GM23248 (cell line): ENCODE measurements at places on chromosomes 11 and 22. TPM values are rescaled to one million over a fixed set of nuclear protein-coding genes. Genes with fewer than 3 reads are reported as not detected.

- DNase-seq = no peak
- H3K36me3 ChIP-seq = no peaks in the 10 kb centered on the region
- no peaks in the 10 kb centered on the region for H3K4me1 ChIP-seq
- H3K27ac ChIP-seq = no peak overlapping the region
- no peak overlapping the region for H3K4me3 ChIP-seq
These were observed 15.8 kb upstream of the OR51T1 start for GRCh38 chr11:4865855-4866254.

DNA sequence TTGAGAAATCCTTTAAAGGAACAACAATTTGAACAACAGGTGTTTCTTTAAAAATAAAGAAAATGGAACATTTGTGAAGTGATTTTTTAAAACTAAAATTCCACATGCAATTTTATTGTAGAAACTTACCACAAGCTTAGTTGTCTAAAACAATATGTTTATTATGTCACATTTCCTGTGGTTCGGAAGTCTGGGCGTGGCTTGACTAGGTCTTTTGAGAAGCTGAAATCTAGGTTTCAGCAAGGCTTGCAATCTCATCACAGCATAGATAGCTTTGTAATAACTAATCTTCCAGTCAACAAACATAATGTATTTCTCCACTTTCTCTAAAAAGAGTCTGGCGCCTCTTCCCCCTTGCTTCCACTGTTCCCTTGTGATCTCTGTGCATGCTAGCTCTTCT is 27.0 kb downstream of the MS4A6A start:
- H3K4me3 ChIP-seq = no peak overlapping the region
- no peaks in the 10 kb centered on the region for H3K27me3 ChIP-seq
- H3K36me3 ChIP-seq = no peaks in the 10 kb centered on the region
- no peaks in the 10 kb centered on the region for H3K4me1 ChIP-seq
- DNase-seq = no peak

DNA sequence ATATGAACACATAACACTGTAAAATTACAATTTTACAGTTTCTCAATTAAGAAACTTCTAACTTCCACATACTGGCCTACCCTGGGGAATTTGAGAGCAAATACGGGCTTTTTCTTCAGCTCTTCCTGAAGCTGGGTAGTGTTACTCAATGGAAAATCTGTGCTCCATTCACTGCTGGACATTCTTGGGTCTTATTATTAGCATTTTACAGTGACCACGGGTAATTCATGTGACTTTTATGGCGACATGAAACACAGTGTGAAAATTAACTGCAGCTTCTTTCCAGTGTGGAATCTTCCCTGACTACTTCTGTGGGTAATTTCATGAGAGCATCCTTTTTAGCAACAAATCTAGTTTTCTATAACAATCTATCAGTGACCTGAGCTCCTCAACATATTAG is 423.7 kb upstream of the ANO5 start:
- H3K27ac ChIP-seq = no peak overlapping the region
- H3K36me3 ChIP-seq = no peaks in the 10 kb centered on the region
- no peaks in the 10 kb centered on the region for H3K27me3 ChIP-seq
- no peaks in the 10 kb centered on the region for H3K4me1 ChIP-seq

GRCh38 chr11:60235321-60235720 is 7.6 kb downstream of the MS4A4E start:
- H3K27me3 ChIP-seq = no peaks in the 10 kb centered on the region
- H3K4me1 ChIP-seq = no peaks in the 10 kb centered on the region
- no peaks in the 10 kb centered on the region for H3K36me3 ChIP-seq
- H3K4me3 ChIP-seq = no peak overlapping the region
- H3K27ac ChIP-seq = no peak overlapping the region

GRCh38 chr11:103806130-103806895 is 230.1 kb upstream of the DDI1 start:
- DNase-seq = peak; percentile 83
- peaks cover 35% of the 10 kb centered on the region for H3K4me1 ChIP-seq
- no peaks in the 10 kb centered on the region for H3K36me3 ChIP-seq
- peak overlapping the region; percentile 34; the same call in 1 of the 2 replicates for H3K4me3 ChIP-seq
- H3K27me3 ChIP-seq = no peaks in the 10 kb centered on the region

DNA sequence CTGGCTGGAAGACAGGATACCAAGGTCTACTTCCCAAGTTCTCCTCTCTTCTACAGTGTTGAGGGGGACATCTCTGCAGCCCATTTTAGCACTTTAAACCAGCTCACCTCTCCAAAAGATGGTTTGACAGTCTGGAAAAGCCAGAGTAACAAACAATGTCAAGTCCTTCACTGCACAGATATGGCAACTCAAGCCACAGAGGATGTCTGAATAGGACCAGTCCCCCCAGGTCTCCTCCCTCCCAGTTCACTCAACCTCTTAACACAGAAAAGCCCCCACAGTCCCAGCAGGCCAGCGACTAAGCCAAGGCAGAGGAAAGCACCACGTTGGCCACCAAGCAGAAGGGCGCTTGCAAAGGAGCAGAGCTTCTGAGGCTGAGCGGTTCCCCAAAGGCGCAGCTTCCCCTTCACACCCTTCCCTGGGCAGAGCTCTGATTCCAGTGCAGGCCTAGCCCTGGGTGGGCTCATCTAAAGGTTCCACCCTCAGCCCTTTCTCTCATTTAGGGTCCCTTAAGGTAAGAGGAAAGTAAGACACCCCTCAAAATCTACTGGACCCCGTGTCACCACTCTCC is 62.7 kb downstream of the PAK1 start:
- DNase-seq = peak; percentile 65
- no peaks in the 10 kb centered on the region for H3K36me3 ChIP-seq

- H3K27me3 ChIP-seq = no peaks in the 10 kb centered on the region
- H3K4me1 ChIP-seq = peaks cover 39% of the 10 kb centered on the region
- H3K4me3 ChIP-seq = no peak overlapping the region
- DNase-seq = peak; percentile 83
- no peak overlapping the region for H3K27ac ChIP-seq
These were observed 965 bp downstream of the OR9Q1 start for GRCh38 chr11:58024601-58025091.

GRCh38 chr11:13354335-13354734 is 76.7 kb downstream of the BMAL1 start:
- no peaks in the 10 kb centered on the region for H3K27me3 ChIP-seq
- DNase-seq = peak; percentile 30
- H3K36me3 ChIP-seq = peaks cover 13% of the 10 kb centered on the region; the same call in 1 of the 2 replicates

- 0 out of 2 replicates have a peak, but pooled peaks cover 3% of the 10 kb centered on the region for H3K4me1 ChIP-seq
- no peaks in the 10 kb centered on the region for H3K27me3 ChIP-seq
- no peaks in the 10 kb centered on the region for H3K36me3 ChIP-seq
- H3K27ac ChIP-seq = no peak overlapping the region
- peak; percentile 2 for DNase-seq
- H3K4me3 ChIP-seq = no peak overlapping the region
These were observed 670.2 kb downstream of the OPCML start for GRCh38 chr11:132862137-132862536.

GRCh38 chr22:20764471-20764720 is 9.5 kb upstream of the SERPIND1 start:
- H3K4me3 ChIP-seq = no peak overlapping the region
- H3K27ac ChIP-seq = no peak overlapping the region
- H3K4me1 ChIP-seq = peaks cover 9% of the 10 kb centered on the region
- no peak for DNase-seq
- no peaks in the 10 kb centered on the region for H3K27me3 ChIP-seq

DNA sequence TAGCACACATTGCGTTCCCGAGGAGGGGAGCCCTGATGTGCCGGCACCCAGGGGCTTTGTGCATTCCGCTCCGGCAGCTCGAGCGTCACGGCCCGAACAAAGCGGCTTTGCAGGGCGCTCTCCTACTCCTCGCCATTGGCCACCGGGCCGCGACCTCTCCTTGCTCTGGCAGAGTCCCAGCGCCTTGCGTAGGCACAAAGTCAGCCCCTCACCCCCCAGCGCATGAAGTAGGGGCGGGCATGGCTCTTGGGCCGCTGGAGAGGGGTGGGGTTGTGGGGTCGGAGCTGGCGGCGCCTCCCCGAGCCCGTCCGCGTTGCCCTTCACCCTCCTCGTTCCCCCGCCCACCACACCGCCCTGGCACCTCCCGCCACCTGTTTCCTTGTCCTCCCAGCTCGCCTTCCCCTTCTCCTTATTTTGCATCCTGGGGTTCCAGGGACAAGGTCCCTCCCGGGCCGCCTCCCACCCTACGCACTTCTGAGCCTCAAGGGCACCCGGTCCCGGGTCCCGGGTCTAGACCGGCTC is 753 bp upstream of the PPARA start:
- no peak overlapping the region for H3K27ac ChIP-seq
- H3K27me3 ChIP-seq = no peaks in the 10 kb centered on the region
- peaks cover 4% of the 10 kb centered on the region; the same call in 1 of the 2 replicates for H3K36me3 ChIP-seq
- peak; percentile 54 for DNase-seq
- H3K4me1 ChIP-seq = peaks cover 6% of the 10 kb centered on the region

DNA sequence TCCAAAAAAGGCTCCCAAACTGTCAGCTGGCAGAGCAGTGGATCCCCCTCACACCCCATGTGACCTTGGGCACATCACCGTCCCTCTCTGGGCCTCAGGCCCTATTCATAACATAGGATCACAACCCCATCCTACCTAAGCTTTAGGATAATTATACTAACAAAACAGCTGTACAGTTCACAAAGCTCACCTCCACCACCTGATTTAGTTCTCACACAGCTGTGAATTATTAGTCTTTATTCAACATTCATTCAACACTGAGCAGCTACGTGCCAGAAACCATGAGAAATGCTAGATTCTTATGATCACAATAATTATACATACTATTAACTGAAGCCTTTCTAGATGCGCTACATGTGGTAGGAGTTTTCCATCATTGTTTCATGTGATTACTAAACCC is 9.5 kb downstream of the WNT11 start:
- no peaks in the 10 kb centered on the region for H3K27me3 ChIP-seq
- DNase-seq = no peak
- H3K36me3 ChIP-seq = no peaks in the 10 kb centered on the region
- H3K4me1 ChIP-seq = no peaks in the 10 kb centered on the region

- H3K4me1 ChIP-seq = peaks cover 7% of the 10 kb centered on the region
- no peaks in the 10 kb centered on the region for H3K27me3 ChIP-seq
- H3K36me3 ChIP-seq = peaks cover 28% of the 10 kb centered on the region
- no peak overlapping the region for H3K27ac ChIP-seq
- no peak overlapping the region for H3K4me3 ChIP-seq
- DNase-seq = no peak
These were observed 31.3 kb downstream of the PHLDB1 start for GRCh38 chr11:118638726-118639125.

DNA sequence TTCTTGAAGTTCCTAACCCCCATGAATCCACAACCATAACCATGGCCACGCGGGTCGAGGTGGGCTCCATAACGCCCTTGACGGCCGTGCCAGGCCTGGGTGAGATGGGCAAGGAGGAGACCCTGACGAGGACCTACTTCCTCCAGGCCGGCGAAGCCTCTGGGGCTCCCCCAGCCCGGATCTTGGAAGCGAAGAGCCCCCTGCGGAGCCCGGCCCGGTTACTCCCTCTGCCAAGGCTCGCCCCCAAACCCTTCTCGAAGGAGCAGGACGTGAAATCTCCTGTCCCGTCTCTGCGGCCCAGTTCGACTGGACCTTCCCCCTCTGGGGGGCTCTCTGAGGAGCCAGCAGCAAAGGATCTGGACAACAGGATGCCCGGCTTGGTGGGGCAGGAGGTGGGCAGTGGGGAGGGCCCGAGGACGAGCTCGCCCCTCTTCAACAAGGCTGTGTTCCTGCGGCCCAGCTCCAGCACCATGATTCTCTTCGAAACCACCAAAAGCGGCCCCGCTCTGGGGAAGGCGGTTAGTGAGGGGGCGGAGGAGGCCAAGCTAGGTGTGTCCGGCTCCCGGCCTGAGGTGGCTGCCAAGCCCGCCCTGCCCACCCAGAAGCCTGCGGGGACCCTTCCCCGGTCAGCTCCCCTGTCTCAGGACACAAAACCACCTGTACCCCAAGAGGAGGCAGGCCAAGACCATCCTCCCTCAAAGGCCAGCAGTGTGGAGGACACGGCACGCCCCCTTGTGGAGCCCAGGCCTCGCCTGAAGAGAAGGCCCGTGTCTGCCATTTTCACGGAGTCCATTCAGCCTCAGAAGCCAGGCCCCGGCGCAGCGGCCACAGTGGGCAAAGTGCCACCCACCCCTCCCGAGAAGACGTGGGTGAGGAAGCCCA is 75.7 kb downstream of the KIAA1671 start:
- H3K36me3 ChIP-seq = no peaks in the 10 kb centered on the region
- no peak overlapping the region for H3K4me3 ChIP-seq
- H3K27ac ChIP-seq = no peak overlapping the region
- H3K4me1 ChIP-seq = peaks cover 13% of the 10 kb centered on the region
- peak; percentile 35 for DNase-seq

GRCh38 chr22:45626198-45626651 is 45.4 kb upstream of the ATXN10 start:
- H3K4me1 ChIP-seq = no peaks in the 10 kb centered on the region
- no peak overlapping the region for H3K4me3 ChIP-seq
- no peaks in the 10 kb centered on the region for H3K27me3 ChIP-seq
- no peak overlapping the region for H3K27ac ChIP-seq
- no peak for DNase-seq

DNA sequence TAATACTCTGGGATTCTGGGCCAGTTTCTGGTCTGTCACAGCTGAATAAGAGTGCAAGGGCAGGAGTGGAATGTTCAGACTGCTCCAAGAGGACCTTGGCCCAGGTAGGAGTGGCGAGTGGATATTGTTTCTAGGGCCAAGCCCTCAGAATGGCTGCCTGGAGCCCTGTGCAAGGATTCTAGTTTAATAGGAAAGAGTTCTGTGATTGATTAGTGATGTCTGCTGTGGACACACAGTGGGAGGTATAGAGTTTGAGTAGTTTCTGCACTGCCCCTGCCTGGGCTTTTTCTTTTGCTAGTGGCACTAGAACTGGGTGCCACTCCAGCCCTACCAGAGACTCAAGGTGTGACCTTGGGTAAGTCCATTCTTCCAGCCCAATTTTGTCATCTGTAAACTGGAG is 9.7 kb upstream of the MPPED1 start:
- peaks cover 3% of the 10 kb centered on the region; the same call in 1 of the 2 replicates for H3K27me3 ChIP-seq
- DNase-seq = no peak
- no peaks in the 10 kb centered on the region for H3K36me3 ChIP-seq
- H3K4me3 ChIP-seq = no peak overlapping the region
- no peaks in the 10 kb centered on the region for H3K4me1 ChIP-seq

DNA sequence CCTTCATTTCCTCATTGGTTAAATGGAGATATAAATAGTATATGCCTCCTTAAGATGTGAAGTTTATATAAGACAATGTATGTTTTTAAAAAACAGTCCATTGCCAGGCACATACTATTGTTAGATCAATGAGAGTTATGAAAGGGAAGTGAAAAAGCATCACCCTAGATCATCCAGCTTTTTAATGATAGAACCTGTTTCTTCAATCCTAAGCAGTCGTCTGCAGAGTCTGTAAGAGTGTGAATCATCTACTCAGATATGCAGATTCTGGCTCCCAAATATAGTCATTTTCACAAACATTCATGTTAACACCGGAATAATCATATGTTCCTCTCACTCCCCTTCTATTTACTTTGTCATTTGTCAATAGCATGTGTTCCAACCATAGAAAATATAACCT is 65.3 kb upstream of the SLN start:
- no peak for DNase-seq
- H3K36me3 ChIP-seq = no peaks in the 10 kb centered on the region
- H3K4me1 ChIP-seq = no peaks in the 10 kb centered on the region
- H3K27ac ChIP-seq = no peak overlapping the region
- no peak overlapping the region for H3K4me3 ChIP-seq
- no peaks in the 10 kb centered on the region for H3K27me3 ChIP-seq

Gene MIOX
- not detected in 2 replicates for total RNA-seq

Gene DRD4
- not detected in 2 replicates for total RNA-seq

Gene DDB1
- total RNA-seq = 229 and 252 TPM in 2 replicates

Gene FAM180B
- total RNA-seq = not detected in 2 replicates

Gene FADD
- 32.0 and 42.7 TPM in 2 replicates for total RNA-seq

Gene MS4A8
- total RNA-seq = not detected in 2 replicates

Gene TESMIN
- total RNA-seq = 0.13 TPM in 1 of 2 replicates, not detected in the other

Gene OR2AG2
- 0.22 and 0.25 TPM in 2 replicates for total RNA-seq
